Fibroblast of skin of scalp (primary cell): ENCODE measurements at places on chromosomes 7 and 10.

- no peak for DNase-seq
Measured at GRCh38 chr10:71093531-71093930, 118.8 kb upstream of the UNC5B start.

GRCh38 chr7:21261627-21262594, 166.0 kb upstream of the SP4 start:
- DNase-seq = peak; percentile 20

- DNase-seq = peak; percentile 97
Measured at GRCh38 chr7:106285051-106285854, 470 bp upstream of the NAMPT start.

DNA sequence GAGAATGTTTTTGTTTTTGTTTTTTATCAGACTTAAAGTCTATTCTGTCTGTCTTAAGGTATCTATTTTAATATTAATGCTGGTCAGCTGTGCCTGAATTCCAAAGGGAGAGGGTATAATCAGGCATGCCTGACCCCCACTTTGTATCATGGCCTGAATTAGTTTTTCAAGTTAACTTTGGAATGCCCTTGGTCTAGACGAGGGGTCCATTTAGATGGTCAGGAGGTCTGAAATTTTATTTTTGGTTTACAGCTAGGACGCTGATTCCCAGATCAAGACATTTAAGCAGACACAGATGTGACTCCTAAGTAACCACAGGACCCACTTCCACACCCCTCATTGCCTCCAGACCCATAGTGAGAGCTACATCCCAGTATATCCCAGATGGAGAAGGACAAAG, 189.5 kb downstream of the ARHGAP12 start:
- DNase-seq = peak; percentile 26

GRCh38 chr10:110488332-110488681, 9.4 kb upstream of the DUSP5 start:
- DNase-seq = no peak

DNA sequence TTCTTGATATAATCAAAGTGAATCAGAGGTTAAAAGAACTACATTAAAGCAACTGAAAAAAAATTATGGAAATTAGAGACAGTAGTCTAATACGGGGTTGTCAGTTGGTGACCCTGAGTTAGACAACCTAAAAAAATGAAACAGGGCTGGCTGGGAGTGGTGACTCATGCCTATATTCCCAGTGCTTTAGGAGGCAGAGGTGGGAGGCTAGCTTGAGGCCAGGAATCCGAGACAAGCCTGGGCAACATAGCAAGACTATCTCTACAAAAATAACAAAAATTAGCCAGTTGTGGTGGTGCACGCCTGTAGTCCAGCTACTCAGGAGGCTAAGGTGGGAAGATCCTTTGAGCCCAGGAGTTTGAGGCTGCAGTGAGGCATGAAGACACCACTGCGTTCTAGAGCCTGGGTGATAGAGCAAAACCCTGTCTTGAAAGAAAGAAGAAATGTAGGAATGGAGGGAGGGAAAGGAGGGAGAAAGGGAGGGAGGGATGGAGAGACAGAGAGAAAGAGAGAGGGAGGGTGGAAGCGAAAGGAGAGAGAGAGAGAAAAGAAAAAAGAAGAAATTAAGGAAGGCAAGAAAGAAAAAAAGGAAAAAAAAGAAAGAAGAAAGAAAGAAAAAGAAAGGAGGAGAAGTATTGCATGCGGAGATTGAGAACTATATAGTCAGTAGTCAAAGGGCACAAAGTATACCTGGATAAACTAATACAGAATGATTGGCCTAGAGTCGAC, 166.1 kb downstream of the TPST1 start:
- no peak for DNase-seq

- DNase-seq = no peak
Measured at GRCh38 chr10:113095419-113096127, 145.5 kb downstream of the TCF7L2 start.

- DNase-seq = no peak
Measured at GRCh38 chr10:24343686-24344085, 134.7 kb downstream of the KIAA1217 start.

DNA sequence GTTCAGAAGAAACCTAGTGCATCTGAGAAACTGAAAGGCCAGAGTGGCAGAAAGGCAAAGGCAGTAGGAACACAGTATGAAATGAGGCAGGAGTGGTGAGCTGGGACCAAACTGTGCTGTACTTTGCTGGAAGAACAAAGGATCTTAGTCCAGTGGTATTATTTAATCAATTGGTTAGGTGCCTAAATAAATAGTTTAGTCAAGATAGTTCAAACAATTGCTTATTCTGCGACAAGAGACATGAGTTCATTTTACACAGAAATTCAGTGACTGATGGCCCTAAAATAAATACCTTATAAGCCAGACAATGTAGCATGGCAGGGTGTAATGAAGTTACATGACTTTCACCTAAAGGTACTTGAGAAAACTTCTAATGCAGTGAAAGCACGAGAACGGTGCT, 181.8 kb upstream of the LRRN3 start:
- no peak for DNase-seq

DNA sequence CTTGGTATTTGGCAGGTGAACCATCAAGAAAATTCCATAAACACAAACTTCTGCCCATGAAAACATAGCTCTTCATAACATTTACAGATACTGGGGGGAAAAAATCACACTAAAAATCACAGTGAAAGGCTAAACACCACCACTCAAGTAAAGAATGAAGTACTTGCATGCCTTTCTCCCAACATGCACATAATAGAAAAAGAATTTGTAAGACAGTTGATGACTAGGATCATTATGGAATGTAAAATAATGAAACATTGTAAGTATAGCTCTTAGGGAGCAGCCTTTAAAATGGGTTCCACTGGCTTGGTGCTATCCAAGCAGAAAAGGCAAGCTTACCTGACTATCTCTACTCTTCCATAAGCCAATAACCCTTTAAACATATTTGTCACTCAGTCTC, 299.9 kb upstream of the LRRN3 start:
- peak; percentile 48 for DNase-seq

GRCh38 chr10:129122846-129123245, 344.2 kb upstream of the MGMT start:
- no peak for DNase-seq

GRCh38 chr10:16105082-16105481, 244.8 kb upstream of the MINDY3 start:
- DNase-seq = no peak

GRCh38 chr10:104208730-104209129, 23.4 kb downstream of the CFAP43 start:
- DNase-seq = no peak

DNA sequence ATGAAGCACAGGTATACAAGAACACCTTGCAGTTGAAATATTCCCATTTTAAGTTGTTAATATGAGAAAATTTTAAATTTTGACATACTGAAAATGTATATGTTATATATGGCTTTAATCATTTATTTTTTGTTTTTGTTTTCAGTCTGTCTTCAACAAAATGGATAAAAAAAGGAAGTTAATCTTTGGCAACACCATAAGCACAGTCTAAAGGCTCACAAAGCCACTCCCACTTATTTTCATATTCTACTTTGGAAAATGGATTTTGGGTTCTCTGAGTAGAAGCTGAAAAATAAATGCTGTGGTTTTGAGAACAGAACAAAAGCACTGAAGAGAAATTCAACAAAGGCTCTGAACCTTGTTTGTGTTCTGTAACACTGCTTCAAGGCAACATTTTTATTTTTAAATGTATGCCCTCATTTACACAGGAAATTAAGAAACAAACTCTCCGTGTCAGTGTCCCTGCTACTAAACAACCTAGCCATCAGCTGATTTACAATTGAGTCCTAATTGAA, 81.3 kb upstream of the LRRN3 start:
- DNase-seq = no peak
